ENCODE measurements at places on chromosomes 11 and 22. TPM values are rescaled to one million over a fixed set of nuclear protein-coding genes. Genes with fewer than 3 reads are reported as not detected.

C11orf86 gene
- not detected for total RNA-seq

OR8D1 gene
- not detected for total RNA-seq

IGF2 gene
- 0.17 TPM for total RNA-seq

MIAT gene
- 10.2 TPM for total RNA-seq

OR10D3 gene
- not detected for total RNA-seq

DEUP1 gene
- total RNA-seq, result under 0.01 TPM

All from fibroblast of lung (primary cell).